ENCODE measurements at places on chromosomes 3 and 15.

- DNase-seq, result no peak
Measured at GRCh38 chr3:174358252-174358651, 500.9 kb upstream of the NAALADL2 start.

DNA sequence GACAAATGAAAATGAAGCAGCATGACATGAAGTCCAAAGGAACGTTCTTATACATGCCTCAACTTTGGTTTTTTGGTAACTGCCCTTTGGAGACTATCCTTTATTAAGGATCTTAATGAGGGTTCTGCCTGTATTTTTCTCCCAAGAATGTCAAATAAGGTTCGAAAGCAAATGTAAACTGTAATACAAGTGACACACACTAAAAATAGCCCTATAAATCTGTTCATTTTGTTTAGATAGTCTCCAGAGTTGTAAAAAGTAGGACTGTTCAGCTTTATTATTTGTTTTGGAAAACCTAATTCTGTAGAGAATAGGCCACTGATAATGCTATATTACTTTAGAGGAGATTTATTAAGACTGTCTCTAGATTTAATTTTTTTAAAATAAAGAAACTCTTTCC, 80.5 kb upstream of the CDIN1 start:
- no peak for DNase-seq

DNA sequence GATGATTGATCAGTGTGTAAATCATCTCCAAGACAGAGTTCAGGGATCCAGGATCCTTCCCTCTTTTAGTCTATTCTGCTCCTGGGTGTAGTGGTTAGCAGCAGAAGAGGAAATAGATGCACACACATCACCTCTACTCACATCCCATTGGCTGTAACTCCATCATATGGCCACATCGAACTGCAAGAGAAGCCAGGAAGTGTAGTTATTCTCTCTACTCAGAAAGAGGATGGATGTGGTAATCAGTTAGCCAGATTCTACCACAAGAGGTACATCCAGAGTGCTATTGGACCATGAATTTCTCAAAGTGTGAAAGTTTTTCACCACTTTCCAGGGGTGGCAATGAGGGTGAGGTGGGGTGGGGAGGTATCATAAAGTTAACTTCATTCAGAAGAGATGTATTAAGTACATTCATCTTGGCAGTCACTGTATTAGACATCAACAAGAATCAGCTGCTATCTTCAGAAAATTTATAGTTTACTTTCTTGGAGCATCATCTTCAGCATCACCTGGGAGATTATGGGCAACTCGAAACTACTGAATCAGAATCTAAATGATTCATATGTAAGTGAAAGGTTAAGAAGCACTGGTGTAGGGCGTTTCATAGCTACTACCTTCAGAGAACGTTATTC, 60.6 kb upstream of the GAP43 start:
- no peak for DNase-seq

DNA sequence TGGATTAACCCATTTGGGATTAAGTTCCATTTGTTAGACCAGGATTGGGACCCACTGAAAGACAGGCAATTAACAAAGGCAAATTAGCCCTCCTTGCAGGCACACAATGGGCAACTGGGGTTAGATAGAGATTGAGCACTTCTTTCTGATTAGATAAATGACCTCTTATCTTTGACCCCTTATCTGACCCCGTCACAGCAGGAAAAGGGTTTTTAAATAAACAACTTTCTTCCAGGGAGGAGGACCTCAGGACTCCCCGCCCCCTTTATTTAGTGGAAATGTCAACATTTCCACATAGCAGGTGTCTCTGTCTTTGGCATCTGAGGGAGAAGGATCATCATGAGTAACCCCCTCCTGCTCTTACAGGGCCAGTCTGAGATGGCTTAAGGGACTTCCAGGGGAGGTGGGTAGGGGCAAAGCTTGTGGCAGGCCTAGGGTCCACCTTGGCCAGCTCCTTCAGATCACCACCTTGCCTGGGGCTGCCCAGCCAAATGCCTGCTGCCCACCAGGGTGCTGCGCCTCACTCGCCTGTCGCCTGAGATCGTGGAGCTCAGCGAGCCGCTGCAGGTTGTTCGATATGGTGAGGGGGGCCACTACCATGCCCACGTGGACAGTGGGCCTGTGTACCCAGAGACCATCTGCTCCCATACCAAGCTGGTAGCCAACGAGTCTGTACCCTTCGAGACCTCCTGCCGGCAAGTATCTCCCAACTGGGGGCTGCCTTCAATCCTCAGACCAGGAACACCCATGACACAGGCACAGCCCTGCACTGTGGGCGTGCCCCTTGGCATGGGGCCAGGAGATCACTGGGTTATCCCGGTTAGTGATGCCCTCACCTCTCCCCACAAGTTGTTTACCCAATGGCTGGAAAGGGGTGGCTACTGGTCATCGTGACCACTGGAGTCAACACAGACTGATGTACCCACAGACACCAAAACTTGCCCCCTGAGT, 2.6 kb upstream of the WDR6 start:
- DNase-seq, result no peak

DNA sequence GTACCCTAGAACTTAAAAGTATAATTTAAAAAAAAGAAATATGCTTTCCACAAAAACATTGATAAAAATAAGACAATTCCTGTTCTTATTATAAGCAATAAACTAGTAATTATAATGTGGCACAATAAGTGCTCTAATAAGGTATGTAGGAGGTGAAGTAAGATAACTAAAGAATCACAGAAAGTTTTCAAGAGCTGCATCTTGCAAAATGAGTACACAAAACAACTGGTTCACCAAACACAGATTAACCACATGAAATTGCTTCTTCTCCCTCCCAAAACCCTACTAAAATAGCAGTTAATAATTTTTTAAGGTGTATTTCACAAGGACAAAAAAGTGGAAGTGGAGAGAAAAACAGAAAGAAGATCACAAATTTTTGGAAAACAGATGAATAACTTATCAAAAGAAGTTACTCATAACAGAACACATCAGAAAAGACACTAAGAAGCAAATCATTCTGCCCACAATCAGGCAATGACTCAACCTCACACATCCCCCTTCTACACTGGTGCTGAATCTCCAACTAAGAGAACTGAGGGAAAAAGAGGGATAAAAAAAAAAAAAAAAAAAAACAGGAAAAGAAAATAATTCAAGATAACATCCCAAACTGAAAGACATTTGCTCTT, 64.2 kb downstream of the TBC1D5 start:
- no peak for DNase-seq

GRCh38 chr3:190562866-190563510, 49.1 kb downstream of the IL1RAP start:
- no peak for DNase-seq

GRCh38 chr15:69032703-69033373, 18.3 kb downstream of the NOX5 start:
- no peak for DNase-seq

- no peak for DNase-seq
Measured at GRCh38 chr3:159787794-159788205, 200.8 kb upstream of the IL12A start.

Measured in activated gamma-delta T cell (primary cell).